ENCODE measurements at places on chromosomes 16 and 17.

- no peak for DNase-seq
Observed at GRCh38 chr17:82858376-82859126, 18.7 kb upstream of the ZNF750 start.

DNA sequence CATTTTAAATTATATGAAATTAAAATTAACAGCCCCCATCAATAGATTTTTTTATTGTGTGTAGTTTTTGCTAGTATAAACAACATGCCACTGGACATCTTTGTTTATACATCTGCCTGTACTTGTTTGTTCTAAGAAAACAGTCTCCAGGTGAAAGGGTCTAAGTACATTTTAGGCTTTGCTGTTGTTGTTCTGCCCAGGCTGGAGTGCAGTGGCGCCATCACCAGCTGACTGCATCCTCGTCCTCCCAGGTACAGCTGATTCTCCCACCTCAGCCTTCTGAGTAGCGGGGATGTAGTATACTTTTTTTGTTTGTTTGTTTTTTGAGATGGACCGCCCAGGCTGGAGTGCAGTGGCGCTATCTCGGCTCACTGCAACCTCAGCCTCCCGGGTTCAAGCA, 25.5 kb downstream of the C17orf58 start:
- DNase-seq, result no peak

- no peak for DNase-seq
Observed at GRCh38 chr16:11638140-11638539, 30.1 kb upstream of the SNN start.

DNA sequence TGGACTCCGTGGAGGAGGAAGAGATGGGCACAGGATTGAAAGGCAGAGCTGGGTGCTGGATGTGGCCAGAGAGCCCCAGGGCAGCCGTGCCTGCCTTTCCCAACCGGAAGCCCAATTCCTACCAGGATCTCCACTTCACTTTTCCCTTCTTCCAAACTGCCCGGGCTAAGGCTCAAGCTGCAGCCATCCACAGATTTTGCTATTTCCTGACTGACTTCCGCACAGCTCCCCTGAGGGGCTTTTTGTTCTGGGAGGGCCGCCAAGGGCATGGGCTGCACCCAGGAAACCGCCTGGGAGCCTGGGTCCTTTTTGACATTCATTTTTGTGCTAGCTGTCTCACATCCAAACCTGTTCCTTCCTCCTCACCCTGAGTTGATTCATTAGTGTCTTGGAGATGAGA, 4.2 kb downstream of the SHISA6 start:
- DNase-seq, result no peak

All from right forelimb (tissue), 1 donor.